NCI-H2171 (cell line): ENCODE measurements at places on chromosomes 2 and 18.

- DNase-seq: no peak
Measured at GRCh38 chr2:45432406-45432805, 178.7 kb downstream of the SRBD1 start.

DNA sequence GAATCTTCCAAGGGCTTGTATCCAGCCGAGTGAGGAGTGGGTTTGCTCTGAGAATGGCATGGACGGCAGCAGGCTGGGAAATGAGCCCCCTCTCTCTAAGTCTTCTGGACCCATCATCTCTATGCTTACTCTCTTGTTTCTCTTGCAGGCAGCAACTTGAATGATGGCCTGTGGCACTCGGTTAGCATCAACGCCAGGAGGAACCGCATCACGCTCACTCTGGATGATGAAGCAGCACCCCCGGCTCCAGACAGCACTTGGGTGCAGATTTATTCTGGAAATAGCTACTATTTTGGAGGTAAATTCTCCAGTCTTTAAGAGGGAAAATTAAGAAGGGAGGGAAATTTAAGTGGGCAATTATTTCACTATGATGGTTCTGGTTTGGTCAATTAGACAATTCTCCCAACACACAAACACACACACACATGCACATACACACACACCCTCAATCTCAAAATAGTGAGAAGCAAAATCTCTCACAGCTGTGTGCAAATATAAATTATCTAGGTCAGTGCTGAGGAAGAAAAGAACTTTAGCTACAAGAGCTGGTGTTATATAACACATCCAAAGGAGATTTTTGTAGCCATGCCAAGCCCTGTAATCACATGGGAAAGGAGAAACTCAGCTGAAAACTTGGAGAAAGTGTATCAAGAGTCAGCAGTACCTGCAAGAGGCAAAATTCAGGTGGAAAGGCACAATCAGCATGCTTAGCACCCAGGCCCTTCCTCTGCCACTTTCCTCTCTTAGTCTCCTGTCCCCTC is 499.2 kb downstream of the CNTNAP5 start:
- no peak for DNase-seq

DNA sequence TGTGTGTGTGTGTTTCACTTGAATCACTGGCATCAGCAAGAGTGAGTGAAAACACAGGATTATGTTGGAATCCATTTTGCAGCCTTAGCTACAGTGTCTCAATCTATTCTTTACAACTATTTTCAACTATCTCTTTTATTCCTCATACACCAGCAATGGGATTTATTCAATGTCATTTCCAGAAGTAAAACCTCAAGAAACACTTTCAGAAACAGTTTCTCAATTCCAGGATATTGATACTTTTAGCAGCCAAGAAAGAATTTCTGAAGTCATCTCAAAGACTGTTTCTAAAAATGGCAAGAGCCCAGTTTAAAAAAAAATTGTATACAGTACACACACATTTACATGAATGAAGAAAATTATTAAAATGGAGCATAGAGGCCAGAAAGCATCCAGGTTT is 171.6 kb downstream of the FIGN start:
- DNase-seq: no peak

DNA sequence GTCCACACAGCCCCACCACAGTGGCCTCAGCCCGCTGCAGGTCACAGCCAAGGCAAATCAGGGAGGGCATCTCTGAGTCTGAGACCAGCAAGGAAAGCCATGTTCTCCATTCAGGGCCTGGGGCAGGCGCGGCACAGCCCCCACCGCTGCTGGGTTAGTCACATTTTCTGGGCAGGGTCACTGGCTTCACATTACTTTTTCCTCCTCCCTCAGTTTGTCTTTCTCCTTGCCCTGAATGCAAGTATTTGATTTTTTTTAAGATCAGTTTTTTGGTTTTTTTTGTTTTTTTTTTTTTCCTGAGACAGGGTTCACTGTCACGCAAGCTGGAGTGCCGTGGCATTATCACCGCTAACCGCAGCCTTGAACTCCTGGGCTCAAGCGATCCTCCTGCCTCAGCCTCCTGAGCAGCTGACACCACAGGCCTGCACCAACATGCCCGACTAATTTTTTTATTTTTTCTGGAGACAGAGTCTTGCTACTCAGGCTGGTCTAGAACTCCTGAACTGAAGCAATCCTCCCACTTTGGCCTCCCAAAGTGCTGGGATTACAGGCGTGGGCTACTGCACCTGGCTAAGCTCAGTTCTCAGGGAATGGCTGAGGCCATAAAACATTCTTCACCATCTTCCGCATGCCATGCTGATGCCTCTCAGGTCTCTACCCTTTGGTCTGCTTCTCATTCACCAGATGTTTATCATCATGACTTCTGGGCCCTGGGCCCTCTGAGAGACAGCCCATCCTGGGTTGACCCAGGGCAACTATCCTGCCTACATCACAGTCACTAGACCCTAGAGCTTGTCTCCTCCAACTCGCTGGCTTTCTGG is 628 bp upstream of the CAPG start:
- no peak for DNase-seq

GRCh38 chr2:195044801-195045200 is 612.2 kb upstream of the SLC39A10 start:
- no peak for DNase-seq

- no peak for DNase-seq
Measured at GRCh38 chr2:175005733-175006264, 618 bp upstream of the CHN1 start.
